ENCODE measurements at places on chromosomes 3 and 15.

GRCh38 chr3:29171043-29171990, 109.6 kb upstream of the RBMS3 start:
- no peak for DNase-seq

DNA sequence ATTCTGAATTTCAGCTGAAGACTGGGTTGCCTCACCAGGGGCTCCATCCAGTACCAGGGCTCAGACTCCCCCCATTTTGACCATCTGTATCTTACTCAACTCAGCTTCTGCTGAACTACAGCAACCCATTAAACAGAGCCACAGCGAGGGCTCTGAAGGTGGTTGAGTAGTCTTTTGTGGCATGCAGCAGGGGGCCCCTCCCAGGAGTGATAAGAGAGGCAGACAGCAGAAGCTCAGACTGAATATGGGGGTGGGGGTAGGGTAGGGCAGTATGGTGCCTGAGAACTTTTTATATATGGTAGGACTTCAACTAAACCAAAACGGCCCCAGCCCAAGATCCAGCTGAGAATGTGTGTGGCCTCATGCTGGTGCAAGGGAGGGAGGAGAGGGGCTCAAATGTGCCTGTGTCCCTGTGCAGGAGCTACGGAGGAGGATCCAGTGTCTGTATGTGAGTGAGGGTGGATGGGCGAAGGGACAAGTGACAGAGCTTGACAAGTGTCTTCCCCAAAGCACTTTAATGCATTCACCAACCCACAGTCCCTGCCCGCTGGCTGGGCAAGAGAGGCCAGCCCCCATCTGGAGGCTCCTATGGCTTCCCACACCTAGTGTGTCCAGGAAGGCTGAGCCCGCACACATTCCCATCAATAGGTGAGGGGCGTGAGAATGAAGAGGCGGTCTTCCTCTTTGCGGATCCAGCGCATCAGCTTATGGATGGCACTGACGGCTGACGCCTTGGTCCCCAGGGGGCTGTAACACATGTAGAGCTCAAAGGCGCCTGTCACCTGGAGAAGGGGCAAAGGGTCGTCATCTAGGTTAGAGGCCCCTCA, 4.9 kb upstream of the MST1R start:
- DNase-seq, result no peak

DNA sequence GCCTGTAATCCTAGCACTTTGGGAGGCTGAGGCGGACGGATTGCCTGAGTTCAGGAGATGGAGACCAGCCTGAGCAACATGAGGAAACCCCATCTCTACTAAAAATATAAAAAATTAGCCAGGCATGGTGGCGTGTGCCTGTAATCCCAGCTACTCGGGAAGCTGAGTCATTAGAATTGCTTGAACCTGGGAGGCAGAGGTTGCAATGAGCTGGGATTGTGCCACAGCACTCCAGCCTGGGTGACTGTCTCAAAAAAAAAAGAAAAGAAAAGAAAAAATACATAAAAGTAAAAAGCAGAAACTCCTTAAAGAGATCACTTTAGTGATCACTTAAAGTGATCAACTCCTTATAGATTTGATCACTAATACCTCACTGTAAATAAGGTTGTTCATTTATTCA, 78.0 kb downstream of the GMPS start:
- DNase-seq, result no peak

DNA sequence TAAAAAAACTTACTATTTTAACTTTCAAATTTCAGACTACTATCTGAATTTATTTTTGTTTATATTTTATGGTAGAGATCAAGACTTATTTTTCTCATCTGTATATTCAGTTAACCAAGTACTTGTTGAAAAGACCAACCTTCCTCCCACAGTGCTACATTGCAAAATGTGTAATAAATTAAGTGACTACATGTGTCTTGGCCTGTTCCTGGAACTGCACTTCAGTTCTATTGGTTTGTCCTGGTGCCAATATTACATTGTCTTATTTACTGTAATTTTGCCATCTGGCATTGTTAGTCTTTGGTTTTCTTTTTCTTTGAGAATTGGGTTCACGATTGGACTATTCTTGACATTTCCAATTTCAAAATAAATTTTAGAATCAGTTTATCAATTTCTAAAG, 138.4 kb upstream of the KCNMB2 start:
- no peak for DNase-seq

GRCh38 chr15:93771196-93772030, 459.9 kb upstream of the MCTP2 start:
- DNase-seq, result no peak
